Thoracic aorta (tissue), 2 donors: ENCODE measurements at places on chromosomes 3 and 15.

- DNase-seq = no peak
These were observed 33.9 kb upstream of the TOPBP1 start for GRCh38 chr3:133695560-133696171.

DNA sequence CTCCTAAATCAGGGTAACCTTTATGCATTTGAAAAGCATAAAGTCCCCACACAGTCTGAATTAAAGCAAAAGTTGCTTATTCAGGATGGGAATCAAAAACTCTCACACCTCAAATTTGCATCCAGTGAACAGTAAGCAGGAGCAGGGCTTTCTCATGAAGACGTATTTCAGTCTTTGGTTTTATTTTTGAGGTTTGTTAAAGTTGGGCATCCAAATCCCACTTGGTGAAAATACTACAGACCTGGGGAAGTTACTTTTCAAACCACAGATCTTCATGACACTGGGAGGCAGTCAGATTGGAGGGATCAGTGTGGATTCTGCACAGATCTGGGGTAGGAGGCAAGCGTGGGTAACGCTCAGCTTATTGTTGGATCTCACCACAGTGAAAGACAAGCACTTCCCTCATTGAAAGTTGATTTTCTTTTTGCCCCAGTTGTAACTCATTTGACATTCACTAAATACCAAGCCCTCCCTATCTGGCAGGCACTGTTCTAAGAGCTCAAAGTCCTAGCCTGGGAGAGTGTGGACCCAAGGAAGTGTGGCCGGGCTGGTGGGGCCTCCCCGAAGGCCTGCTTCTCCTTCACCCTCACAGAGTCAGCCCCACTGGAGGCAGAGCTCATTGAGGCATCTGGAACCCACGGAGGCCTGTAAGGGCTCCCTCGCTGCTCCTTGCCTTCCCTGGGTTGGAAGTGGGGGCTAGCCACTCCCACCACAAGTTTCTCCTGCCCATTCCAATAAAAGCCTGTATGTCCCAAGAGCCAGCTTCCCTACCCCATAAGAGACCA, 783 bp upstream of the ISG20 start:
- DNase-seq = no peak

GRCh38 chr3:34842706-34843480, 796.4 kb upstream of the ARPP21 start:
- DNase-seq = no peak

- peak; percentile 53 for DNase-seq
These were observed 115.2 kb downstream of the ATP8B4 start for GRCh38 chr15:50003786-50004334.

DNA sequence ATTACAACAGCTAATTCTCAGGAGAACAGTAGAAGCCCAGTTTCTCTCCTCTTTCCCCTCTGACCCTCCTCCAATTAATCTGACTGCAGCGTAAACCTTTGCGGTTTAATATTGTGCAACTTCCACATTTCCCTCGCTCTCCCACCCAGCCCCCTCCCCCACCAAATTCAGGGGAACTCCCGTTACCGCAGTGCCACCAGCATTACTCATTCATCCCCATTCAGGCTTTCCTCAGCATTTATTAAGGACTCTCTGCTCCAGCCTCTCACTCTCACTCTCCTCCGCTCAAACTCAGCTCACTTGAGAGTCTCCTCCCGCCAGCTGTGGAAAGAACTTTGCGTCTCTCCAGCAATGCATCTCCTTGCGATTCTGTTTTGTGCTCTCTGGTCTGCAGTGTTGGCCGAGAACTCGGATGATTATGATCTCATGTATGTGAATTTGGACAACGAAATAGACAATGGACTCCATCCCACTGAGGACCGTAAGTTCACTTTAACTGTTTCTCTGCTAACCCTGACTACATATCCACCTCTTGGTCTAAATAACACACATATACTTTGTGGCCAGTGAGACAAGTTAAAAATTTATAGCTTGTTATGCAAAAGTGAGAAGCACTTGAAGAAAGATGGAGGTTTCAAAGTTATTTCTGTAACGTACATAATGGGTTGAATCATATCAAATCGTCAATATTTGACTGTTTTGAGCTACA, at the start of gene PTX3:
Gene PTX3, plus strand, starts transcription at position 268 of the 709 bp plus-strand sequence. Its CDS starts 84 bp downstream, at position 352.
- no peak for DNase-seq

DNA sequence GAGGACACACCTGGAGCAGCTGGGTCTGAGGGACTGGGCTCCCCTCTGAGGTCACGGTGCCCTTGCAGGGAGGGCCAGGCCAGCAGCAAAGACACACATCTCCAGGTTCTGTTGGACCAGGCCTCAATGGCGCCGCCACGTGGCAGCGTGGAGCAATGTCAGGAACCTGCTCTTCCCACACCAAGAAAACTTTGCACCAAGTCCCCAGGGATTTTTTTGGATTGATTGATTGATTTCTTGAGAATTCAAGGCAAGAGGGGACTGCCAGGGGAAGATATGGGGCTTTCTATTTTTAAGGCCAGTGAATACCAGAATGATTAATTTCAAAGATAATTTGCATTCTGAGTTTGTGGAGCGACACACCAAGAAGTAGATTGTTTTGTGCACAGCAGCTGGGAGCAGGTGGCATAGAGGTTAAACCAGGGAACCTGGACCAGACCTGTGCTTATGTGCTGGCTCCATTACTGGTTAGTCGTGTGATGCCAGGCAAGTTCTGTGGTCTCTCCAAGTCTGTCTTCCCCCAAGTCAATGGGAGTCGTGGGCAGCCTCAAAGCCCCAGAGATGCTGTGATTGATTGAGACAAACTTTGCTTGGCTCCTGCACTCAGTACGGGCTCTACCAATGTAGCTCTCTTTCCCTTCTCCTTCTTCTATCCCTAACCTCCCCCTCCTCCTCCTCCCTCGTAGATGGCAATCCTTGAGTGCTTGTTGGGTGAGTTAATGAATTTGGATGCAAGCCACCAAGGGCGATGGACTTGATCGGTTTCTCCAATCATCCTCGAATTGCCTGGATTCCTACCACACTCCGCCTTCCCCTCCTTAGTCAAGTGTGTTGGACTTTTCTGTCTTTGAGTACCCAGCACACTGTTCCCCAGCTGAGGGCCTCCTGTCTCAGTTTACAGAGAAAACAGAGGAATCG, 96.2 kb upstream of the TRPM1 start:
- no peak for DNase-seq

GRCh38 chr3:173109143-173109542, 31.9 kb downstream of the SPATA16 start:
- no peak for DNase-seq
